ENCODE measurements at places on chromosomes 1 and 21.

- DNase-seq = no peak
Observed at GRCh38 chr1:202578001-202578504, 132.2 kb downstream of the SYT2 start.

- no peak for DNase-seq
Observed at GRCh38 chr1:226915672-226915995, 24.5 kb upstream of the COQ8A start.

GRCh38 chr1:226302731-226303130 is 6.2 kb downstream of the LIN9 start:
- no peak for DNase-seq

DNA sequence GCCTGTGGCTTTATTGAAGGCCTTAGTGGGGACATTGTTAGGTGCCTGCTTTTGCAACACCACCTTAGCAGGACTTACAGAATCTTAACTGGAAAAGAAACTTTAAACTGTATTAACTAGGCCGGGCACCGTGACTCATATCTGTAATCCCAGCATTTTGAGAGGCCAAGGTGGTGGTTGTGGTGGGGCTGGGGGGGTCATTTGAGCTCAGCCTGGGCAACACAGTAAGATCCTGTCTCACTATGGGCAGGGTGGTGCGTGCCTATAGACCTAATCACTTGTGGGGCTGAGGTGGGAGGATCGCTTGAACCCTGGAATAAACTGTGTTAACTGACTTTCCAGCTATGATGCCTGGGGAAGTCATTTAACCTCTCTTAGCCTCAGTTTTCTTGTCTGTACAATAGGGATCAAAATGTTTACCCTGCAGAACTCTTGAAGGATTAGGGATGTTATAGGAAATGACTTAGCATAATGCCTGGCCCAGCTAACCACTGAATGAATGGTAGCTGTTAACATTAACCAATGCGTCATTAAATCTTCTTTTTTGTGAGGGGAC is 39.5 kb downstream of the IER5 start:
- DNase-seq = no peak

GRCh38 chr1:98659879-98660278 is 1.6 kb upstream of the SNX7 start:
- no peak for DNase-seq

All from HS-5 (cell line).